Activated T-cell treated with anti-CD3 and anti-CD28 coated beads for 24 hours (primary cell): ENCODE measurements at places on chromosomes 11 and 22.

DNA sequence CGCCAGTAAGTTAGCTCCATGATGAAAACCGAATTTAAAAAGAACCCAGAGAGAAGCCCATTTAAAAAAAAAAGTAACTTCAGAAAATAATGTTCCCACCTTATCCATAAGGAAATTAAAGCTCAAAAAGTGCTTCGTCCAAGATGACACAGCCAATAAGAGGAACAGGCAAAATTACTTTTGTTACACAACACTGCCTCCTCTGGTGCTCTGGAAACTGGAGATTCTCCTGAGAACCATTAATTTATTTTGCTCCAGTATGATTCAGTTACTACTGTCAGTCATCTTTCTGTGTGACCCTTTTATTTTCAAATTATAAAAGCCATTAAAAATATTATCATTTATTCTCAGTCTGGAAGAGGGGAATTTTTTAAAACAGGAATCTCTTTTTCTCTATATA, 2.0 kb downstream of the IFT27 start:
- no peak for DNase-seq

- no peak for DNase-seq
Measured at GRCh38 chr22:46467006-46467405, 70.4 kb downstream of the CELSR1 start.

GRCh38 chr11:46588915-46589314, 4.9 kb downstream of the AMBRA1 start:
- no peak for DNase-seq

DNA sequence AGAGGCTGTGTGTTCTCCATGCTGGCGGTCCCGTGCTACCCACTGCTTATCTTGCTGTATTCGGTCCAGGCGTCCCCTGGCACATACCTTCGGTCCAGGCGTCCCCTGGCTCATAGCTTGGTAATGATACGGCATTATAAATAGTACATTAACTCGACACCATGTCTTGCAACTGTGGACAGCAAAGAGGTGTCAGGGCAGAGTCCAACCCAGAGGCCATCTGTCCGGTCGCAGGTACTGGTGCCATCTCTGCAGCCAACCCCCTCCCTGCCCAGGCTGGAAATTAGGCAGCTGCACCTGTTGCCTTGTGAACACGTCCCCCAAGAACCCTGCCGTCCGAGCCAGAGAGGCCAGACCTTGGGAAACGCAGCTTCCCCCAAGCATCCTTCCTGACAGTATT, 634.3 kb downstream of the BRD1 start:
- DNase-seq: no peak

- DNase-seq: no peak
Measured at GRCh38 chr11:61090982-61091372, 11.3 kb upstream of the CD5 start.
